ENCODE measurements at places on chromosomes 2 and 18.

DNA sequence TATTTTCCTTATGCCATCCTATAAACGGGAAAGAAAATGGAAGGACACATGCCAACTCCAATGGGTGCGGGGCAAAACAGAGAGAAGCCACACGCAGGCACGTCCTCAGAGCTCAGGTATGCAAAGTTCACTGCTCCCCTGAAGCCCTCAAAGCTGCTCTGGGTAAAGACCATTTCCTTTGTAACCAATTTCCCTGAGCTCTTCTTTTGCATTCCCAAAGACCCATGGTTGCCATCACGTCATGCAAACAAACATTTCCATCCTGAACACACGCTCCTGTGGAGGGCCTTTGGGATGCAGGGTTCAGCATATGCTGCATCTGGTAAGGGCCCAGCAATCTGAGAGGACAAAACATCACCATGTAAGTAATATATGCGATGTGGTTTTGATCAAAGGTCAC is 69.4 kb downstream of the EMILIN2 start:
- no peak for DNase-seq

DNA sequence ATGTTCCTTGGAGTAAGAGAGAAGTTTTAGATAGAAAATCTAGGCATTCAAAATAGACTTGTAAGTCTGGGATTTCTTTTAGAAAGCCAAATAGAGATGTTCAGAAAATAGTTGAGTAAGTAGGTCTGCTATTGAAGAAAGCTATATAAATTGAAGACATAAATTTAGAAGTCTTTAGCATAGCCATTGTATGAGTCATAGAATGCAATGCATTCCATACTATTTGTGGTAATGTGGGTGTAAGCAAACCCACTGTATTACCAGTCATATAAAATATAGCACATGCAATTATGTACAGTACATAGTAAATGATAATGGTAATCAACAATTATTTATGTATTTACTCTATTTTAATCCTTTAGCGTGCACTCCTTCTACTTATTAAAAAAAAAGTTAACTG is 14.1 kb downstream of the MC4R start:
- no peak for DNase-seq

DNA sequence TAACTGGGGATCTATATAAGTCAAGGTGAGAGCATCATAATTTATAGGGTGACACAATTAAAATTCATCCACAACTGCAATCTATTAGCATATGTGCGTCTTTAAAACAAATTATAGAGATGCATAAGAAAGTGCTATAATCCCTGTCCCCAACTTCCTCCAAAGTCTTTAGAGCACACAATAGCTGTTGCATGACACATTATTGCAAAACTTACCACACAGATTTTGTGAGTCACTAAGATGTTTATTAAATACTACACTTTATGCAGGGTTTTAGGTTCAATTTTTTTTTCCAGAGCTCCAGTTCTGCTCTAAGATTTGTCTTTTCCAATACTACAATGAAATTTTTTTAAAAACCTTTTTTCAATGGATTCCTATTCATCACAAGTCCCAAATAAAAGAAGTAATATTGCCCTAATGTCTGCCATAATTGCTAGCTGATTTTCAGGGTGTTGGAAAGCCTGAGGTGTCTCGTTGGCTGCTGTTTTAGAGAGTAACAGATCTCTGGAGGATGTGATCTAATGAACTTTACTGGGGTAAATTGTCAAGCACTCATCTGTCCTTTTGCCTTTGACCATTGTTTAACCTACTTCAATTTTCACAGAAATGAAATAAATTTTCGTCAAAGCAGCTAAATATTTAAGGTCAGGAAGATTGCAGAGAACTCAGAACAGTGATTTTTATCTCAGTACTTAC is 250.5 kb upstream of the NETO1 start:
- no peak for DNase-seq

GRCh38 chr2:42971947-42972736 is 179.8 kb upstream of the HAAO start:
- no peak for DNase-seq

DNA sequence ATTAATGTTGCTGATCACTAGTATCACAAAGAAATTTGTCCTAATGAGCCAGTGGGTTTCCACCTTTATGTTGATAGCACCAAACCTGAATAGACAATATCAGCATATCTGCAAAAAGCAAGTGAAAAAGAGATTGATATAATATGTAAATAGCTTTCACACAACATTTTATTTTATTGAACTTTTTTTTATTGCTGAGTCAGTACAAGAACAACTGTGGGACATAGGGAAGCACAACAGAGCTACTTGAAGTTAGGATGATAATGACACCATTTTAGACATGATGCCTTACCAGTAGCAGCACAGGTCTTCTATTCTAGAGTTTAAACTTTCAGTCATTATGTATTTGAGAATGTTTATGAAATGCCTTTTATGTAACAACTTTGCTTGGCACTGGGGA is 554.1 kb upstream of the SETBP1 start:
- DNase-seq: no peak

DNA sequence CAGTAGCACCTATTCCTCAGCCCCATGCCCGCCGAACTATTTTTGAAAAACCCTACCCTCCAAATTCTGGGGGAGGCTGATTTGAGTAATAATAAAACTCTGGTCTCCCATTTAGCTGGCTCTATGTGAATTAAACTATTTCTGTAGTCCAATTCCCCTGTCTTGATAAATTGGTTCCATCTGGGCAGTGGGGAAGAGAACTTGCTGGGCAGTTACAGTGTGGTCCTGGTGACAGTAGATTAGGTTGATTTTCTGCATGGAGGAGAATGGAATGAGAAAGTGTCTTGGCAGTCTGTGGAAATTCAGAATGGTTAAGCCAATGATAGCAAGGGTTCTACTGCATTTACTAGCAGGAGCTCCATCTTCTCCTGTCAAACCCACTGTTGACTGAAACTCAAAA is 95.0 kb downstream of the SPP2 start:
- no peak for DNase-seq

- DNase-seq: no peak
These were observed 138.7 kb upstream of the CCDC150 start for GRCh38 chr2:196500686-196501431.

DNA sequence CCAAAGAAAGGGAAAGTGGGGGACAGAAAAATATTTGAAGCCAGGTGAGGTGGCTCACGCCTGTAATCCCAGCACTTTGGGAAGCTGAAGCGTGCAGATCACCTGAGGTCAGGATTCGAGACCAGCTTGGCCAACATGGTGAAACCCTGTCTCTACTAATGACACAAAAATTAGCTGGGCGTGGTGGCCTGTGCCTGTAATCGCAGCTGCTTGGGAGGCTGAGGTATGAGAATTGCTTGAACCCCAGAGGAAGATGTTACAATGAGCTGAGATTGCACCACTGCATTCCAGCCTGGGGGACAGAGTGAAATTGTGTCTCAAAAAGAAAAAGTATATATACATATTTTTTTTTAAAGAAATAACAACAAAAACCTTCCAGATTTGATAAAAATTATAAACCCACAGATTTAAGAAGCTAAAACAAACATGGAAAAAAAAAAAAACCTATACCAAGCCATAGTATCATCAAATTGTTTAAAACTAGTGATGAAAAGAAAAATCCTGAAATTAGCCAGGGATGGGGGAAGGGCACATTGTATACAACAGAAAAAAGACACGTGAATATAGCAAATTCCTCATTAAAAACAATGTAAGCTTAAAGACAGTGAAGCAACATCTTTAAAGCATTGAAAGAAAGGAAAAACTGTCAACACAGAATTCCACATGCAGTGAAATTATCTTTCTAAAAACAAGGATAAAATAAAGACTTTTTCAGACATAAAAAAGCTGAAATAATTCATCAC is 40.4 kb upstream of the MYCN start:
- DNase-seq: no peak

- DNase-seq: peak; percentile 16
These were observed 818 bp upstream of the IKZF2 start for GRCh38 chr2:213152065-213152794.

DNA sequence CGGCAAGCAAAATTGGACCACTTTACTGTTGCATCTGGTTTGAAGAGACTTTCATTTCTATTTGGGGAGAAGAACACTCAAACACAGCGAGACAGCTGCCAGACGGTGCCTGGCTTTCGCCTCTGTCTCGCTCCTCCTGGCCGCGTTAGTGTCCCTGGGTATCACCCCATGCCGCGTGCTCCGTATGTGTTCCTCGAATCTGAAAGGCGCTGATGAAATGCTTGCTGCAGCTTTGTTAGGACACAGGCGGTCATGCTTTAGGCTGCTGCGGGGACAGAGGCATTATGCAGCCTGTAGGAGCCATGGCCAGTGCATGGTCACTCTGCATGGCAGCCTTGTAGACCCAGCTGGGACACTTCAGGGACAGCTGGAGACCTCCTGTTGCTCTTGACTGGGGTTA is 53.9 kb downstream of the LDLRAD4 start:
- DNase-seq: no peak

DNA sequence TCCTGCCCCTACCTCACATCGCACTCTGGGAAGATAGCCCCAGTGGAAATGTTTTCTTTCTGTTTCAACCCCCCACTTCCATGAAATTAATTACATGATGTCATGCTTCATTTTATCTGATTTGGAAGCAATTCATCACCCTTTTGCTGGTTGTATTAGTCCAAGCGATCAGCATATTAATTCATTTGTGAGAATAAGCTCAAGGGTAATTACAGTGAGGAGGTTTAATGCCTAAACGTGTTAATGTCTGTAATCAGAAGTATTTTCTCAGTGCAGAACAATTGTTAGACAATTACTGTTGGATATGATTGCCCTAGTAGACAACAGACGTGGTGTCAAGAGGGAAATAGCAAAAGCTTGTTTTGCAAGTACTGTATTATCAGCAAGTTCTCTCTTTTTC is 746.3 kb downstream of the CPS1 start:
- no peak for DNase-seq

- no peak for DNase-seq
These were observed 27.6 kb downstream of the PAX8 start for GRCh38 chr2:113251118-113251517.

DNA sequence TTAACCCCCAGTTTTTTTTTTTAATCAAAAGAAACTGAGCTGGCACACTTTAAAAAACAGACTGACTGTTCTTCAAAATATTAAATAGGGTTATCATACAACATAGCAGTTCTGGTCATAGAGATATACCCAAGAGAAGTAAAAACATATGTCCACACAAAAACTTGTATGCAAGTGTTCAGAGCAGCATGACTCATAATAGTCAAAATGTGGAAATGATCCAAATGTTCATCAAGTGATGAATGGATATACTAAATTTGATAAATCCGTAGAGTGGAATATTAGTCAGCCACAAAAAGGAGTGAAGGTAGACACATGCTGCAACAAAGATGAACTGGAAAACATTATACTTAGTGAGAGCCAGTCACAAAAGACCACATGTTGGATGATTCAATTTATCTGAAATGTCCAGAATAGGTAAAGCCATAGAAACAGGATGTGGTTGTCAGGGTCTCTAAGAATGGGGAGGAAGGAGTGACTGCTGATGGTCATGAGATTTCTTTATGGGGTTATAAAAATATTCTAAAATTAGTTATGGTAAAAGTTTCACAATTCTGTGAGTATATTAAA is 5.1 kb downstream of the SMIM21 start:
- no peak for DNase-seq

DNA sequence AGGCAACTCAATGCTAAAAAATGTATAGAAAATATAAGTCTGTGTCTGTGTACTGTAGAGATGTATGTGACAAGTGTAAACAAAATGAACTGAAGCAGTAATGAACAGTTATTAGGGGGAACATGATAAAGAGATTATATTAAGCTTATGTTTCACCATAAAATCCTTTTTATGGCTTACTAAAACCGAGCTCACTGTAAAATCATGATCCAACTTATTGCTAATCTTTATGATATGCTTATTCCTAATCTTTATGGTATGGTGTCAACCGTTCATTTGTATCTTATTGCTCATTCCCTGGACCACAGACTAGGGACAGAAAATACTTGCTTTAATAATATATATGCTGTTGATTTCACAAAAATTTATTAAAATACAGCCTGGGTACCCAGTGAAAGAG is 62.1 kb downstream of the TNFRSF11A start:
- no peak for DNase-seq

DNA sequence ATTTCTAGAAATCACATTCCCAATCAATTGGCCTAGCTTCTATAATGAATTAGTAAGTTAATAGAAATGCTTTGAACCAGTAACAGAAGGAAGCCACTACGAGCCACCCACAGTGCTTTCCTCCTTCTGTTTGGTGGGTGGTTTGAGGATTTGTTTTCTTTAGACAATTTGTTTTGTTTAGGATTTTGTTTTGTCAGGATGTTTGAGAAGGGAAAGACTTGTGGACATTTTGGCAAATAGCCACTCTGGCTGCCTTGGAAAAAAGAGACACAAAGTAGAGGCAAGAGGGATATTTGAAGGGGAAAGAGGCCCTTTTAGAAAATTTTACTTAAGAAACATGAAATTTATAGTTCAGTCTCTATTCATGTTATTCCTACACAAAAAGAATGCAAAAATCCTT is 47.7 kb downstream of the TANK start:
- DNase-seq: no peak

GRCh38 chr2:241887806-241888522 is 18.4 kb downstream of the RTP5 start:
- DNase-seq: no peak

DNA sequence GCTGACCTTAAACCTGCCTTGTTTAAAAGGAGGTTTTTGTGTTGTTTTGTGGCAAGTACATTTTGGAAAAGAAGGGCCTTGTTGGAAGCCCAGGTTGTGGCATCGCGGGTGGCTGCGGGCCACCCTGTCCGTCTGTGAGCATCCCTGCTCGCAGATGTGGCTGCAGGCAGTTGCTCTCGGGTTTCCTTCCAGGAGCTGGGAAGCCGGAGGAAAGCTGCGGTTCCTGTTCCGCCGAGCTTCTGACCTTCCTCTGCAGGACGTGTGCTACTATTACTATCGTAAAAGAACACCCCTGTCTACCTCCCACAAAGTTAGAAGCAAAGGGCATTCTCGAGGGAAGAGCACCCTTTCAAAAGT is 766 bp downstream of the MFF start:
- DNase-seq: no peak

- peak; percentile 58 for DNase-seq
These were observed 89.2 kb upstream of the GLS start for GRCh38 chr2:190791347-190791975.

DNA sequence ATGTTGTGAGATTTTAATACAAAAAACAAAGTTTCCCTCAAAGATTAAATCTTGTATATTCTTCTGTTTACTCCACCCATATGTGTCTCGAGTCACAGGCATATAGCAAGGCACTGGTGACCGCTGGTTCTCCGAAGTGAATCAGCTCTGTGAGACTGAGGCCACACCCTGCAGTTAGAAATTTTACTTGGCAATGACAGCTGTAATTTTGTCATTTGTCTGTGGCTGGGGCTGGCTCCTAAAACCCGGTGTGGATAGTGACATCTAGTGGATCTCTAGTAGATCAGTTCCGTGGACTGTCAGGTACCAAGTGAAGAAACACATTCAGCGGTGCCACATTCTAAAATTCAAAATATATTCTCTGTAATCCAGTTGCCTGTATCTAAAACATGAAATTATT is 278.0 kb downstream of the NEDD4L start:
- DNase-seq: no peak

- DNase-seq: no peak
These were observed 119.7 kb upstream of the KLF7 start for GRCh38 chr2:207285473-207285815.

- DNase-seq: no peak
These were observed 359.0 kb upstream of the ZNF521 start for GRCh38 chr18:25710981-25711380.

- no peak for DNase-seq
These were observed 438.6 kb upstream of the HNMT start for GRCh38 chr2:137525641-137526190.
